ENCODE measurements at places on chromosomes 6 and 20.

- H3K36me3 ChIP-seq, result no peaks in the 10 kb centered on the region
- no peak for DNase-seq
- no peaks in the 10 kb centered on the region for H3K27me3 ChIP-seq
- H3K4me3 ChIP-seq, result no peak overlapping the region
Observed at GRCh38 chr6:134216301-134217010, 101.5 kb downstream of the SGK1 start.

DNA sequence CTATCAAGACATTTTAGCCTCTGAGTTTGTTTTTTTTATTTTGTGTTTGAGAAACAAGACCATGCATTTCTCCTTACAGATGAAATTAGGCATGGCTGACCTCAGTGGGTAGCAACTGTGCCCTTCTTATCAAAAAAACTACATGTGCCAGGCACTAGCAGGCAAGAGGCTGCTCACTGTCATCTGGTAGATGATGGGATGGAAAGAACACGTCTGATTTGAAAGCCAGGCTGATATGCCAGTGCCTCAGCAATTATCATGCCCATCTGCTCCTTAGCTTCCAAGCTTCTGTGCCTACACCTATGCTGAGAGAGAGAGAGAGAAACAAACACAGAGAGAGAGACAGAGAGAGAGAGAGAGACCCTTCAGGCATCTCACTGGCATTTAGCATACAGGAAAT, 149.9 kb downstream of the C6orf118 start:
- no peaks in the 10 kb centered on the region for H3K4me1 ChIP-seq
- no peaks in the 10 kb centered on the region for H3K36me3 ChIP-seq
- H3K4me3 ChIP-seq, result no peak overlapping the region
- H3K27me3 ChIP-seq, result no peaks in the 10 kb centered on the region
- no peak for DNase-seq
- no peak overlapping the region for H3K27ac ChIP-seq

DNA sequence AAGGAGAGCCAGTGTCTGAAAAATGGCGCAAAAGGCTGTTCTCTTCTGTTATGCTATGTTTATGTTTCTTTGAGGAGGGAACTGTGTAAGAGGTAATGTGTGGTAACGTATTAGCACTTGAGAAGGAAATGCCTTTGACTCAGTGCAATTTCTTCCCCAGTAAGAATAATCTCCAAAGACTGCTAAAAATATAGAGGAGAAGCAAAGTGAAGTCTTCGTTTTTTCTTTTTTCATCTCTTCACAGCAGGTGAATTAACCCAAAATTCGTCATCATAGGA, 47.1 kb upstream of the IFNGR1 start:
- no peaks in the 10 kb centered on the region for H3K36me3 ChIP-seq
- no peaks in the 10 kb centered on the region for H3K27me3 ChIP-seq
- no peak overlapping the region for H3K4me3 ChIP-seq
- no peak overlapping the region for H3K27ac ChIP-seq
- no peak for DNase-seq

DNA sequence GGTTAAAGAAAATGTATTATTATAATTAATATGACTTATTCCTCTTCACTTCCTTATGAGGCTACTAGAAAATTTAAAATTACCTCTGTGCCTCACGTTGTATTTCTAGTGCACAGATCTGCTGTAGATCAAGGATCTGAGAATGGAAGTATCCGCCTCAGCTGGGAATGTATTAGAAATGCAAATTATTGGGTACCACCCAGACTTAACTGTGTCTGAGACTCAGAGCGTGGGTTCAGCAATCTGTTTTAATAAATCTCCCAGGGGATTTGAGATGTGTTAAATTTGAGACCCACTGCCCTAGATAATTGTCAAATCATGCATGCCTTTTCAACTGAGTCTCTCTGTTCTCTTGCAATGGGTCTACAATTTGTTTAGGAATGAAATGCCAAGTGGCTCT, 658.0 kb upstream of the NOX3 start:
- H3K27ac ChIP-seq, result no peak overlapping the region
- DNase-seq, result no peak
- H3K27me3 ChIP-seq, result no peaks in the 10 kb centered on the region

DNA sequence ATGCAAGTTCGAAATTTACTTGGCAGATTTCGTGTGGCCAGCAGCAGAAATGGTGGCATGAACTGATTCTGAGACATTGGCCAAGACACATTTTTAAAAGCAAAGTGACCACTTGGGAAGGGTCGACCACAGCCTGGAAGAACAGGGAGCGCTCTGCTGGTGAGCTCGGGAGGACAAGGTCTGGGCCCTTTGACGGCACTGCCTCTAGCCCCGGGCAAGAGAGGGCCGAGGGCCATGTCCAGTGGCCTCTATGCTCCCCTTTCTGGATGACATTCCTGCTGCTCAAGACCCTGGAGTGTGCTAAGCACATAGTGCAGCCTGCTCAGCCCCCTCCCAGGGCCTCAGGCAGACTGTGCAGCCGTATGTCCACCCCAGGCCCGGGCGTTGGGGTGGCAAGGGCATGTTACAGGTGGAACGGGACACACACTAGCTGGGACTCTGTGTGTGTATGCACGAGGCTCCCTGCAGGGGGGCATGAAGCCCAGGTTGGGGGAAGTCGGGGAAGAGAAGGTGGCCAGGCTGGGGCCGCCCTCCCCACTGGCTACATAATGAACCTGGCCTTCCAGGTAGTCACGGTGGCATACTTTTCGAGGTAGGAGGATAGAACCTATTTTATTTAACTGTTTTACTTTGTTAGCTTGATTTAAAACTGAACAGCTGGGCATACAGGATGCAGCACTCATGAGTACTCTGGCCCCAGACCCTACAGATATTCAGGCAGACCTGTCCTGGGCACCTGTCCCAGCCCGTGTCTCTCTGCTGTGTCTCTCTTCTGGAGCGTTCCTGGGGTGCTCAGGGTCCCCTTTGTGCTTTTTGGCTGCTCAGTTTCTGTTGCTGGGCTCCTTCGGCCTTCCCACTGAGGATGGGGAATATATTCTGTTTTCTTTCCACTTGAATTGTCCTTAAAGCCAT, 6.4 kb downstream of the SYNJ2 start:
- no peak overlapping the region for H3K27ac ChIP-seq
- peaks cover 14% of the 10 kb centered on the region for H3K4me1 ChIP-seq
- H3K36me3 ChIP-seq, result no peaks in the 10 kb centered on the region
- DNase-seq, result no peak
- no peak overlapping the region for H3K4me3 ChIP-seq

GRCh38 chr6:9420316-9421015, 985.1 kb upstream of the SLC35B3 start:
- no peak overlapping the region for H3K27ac ChIP-seq
- no peak overlapping the region for H3K4me3 ChIP-seq
- H3K36me3 ChIP-seq, result no peaks in the 10 kb centered on the region

DNA sequence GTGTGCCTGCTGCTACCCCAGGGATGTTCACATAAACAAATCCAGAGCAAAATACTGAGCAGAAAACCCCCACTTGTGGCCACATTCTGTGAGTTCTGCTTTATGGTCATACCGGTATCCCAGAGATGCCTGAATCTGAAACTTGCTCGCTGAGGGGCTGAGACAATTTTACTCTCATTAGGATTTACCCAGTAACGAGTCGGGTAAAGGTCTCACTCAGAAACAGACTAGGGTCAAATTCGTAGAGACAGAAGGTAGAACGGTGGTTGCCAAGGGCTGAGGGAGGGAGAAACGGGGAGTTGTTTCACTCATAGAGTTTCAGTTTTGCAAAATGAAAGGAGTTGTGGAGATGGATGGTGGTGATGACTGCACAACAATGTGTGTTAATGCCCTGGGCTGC, 45.4 kb upstream of the NKX2-2 start:
- H3K27ac ChIP-seq, result no peak overlapping the region
- no peak for DNase-seq
- peaks cover 14% of the 10 kb centered on the region for H3K4me1 ChIP-seq
- no peaks in the 10 kb centered on the region for H3K27me3 ChIP-seq

GRCh38 chr20:1062334-1063010, 55.9 kb upstream of the PSMF1 start:
- no peaks in the 10 kb centered on the region for H3K36me3 ChIP-seq
- H3K27me3 ChIP-seq, result no peaks in the 10 kb centered on the region
- DNase-seq, result no peak

- H3K27ac ChIP-seq, result no peak overlapping the region
- H3K27me3 ChIP-seq, result no peaks in the 10 kb centered on the region
- no peak for DNase-seq
- no peak overlapping the region for H3K4me3 ChIP-seq
- no peaks in the 10 kb centered on the region for H3K36me3 ChIP-seq
- no peaks in the 10 kb centered on the region for H3K4me1 ChIP-seq
Observed at GRCh38 chr6:46102123-46102522, 27.7 kb upstream of the ENPP4 start.

- no peak for DNase-seq
- peaks cover 12% of the 10 kb centered on the region for H3K4me1 ChIP-seq
- peak overlapping the region; percentile 29 for H3K27ac ChIP-seq
- no peaks in the 10 kb centered on the region for H3K27me3 ChIP-seq
Observed at GRCh38 chr6:142871910-142872331, 73.1 kb downstream of the HIVEP2 start.

DNA sequence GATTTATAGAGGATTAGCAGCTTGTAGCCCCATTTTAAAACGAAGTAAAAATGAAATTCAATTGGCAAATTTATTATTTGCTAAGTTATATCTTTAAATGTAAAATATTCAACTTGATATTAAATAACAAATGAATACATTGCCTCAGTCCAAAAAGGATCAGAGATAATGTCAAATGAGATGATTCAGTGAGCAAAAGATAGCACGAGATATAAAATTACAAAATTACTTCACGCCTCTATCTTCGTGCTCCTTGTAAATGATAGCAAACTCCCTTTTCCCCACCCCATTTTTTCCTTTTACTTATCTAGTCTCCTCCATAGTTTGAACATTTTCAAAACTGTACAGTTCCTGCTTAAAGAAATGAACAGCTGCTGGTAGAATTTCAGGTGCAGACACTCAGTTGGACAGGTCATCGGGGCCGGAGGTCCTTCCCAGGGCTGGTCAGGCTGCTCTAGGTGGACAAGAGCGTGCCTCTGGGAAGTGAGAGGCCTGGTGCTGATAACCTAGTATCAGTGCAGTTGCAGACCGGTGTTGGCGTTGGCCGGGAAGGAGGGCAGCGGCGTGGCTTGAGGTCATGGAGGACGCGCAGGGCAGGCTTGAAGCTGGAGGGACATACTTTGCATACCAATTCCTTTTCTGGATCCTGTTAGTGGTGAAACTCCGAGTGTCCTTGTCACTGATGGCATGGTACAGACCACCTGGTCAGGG, 83.9 kb downstream of the CDC5L start:
- DNase-seq, result peak; percentile 79
- H3K4me3 ChIP-seq, result no peak overlapping the region
- H3K36me3 ChIP-seq, result no peaks in the 10 kb centered on the region
- H3K4me1 ChIP-seq, result no peaks in the 10 kb centered on the region
- H3K27ac ChIP-seq, result no peak overlapping the region
- H3K27me3 ChIP-seq, result no peaks in the 10 kb centered on the region

GRCh38 chr20:47441774-47442150, 59.9 kb upstream of the NCOA3 start:
- no peak for DNase-seq
- H3K27ac ChIP-seq, result no peak overlapping the region

Measured in liver (tissue), 10 donors.